ENCODE measurements at places on chromosomes 11 and 22. TPM values are rescaled to one million over a fixed set of nuclear protein-coding genes. Genes with fewer than 3 reads are reported as not detected.

The GGTLC2 gene
- not detected for polyA plus RNA-seq

DNA sequence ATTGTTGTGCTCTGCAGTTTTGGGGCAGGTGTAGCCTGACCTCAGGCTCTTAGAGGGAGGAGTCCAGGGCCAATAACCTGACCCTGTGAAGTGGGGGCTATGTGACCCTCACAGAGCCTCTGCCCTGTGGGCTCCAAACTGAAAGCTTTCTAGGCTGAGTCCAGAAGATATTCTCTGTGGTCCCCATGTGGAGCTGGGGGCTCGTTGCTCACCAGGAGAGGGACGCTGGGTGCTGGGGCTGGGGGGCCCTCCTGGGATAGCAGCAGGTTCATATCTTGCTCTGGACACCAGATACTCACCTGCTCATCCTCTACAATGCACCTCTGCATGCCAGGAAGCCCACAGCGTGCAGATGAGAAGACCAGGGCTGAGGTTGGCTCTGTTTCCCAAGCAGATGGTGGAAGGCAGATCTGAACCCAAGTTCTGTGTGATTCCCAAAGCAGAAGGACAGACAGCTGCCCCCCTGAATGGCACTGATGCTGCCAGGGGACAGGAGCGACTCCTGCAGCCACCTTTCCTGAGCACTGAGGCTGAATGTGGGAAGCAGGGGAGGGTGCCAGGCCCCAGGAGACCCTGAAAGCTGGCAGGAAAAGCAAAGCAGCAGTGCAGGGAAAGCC, 1022.0 kb downstream of the TBC1D22A start:
- no peak for DNase-seq

The SCGB1D2 gene
- not detected for polyA plus RNA-seq

The CELF1 gene
- 82.8 TPM for polyA plus RNA-seq

- no peak for DNase-seq
Observed at GRCh38 chr11:2435288-2436012, 8.9 kb downstream of the TRPM5 start.

The SPDYC gene
- polyA plus RNA-seq = 14.0 TPM

DNA sequence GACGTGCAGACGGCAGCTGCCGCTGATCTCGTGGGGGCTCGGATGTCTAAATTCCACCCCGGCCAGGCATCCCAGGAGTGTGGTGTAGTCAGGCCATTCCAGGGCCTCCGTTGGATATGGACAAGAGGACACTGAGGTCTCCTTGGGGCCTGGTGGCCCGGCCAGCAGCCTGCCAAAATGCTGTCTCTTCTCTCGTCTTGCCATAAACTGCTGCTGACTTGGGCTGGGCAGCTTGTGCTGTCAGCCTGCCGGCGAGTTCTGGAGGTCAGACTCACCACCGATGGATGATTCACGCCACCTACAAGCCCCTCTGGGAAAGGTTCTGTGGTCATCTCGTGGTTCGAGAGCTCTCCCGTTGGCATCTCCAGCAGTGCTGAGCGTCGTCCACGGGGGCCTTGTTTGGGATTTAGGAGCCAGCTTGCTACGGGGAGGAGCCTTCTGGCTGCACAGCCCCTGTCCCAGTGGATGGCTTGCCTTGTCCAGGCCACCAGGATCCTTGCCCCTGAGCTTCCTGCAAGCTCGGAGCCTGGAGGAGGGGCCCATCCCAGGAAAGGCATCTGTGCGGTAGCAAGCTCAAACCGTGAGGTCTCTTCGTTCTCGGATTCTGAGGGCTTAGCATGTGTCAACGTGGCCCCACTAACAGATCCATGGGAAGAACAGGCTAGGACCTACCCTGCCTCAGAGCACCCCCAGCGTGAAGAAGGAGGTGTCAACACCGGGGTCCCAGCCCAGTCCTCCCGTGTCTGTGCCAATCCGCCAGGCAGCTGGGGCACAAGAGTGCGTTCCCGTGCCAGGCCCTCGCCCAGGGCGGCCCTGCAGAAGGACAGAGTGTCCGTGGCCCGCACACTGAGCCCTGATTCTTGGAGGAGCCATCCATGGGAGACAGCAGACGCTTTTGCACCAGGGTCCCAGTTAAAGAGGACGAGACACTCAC, 1114.1 kb downstream of the BRD1 start:
- DNase-seq = no peak
